ENCODE measurements at places on chromosomes 5 and 9. TPM values are rescaled to one million over a fixed set of nuclear protein-coding genes. Genes with fewer than 3 reads are reported as not detected.

WNT8A gene
- not detected for total RNA-seq

TAS2R1 gene
- total RNA-seq = not detected

NUTM2F gene
- not detected for total RNA-seq

YIPF5 gene
- 162 TPM for total RNA-seq

PCDHGB1 gene
- total RNA-seq = 1.8 TPM

SPATA31C1 gene
- total RNA-seq = not detected
